ENCODE measurements at places on chromosomes 1 and 21.
A peak's percentile ranks its signal among the peaks of the same experiment; 100 is the strongest.

- no peak for DNase-seq
Measured at GRCh38 chr1:39407510-39407895, 83.9 kb upstream of the BMP8A start.

GRCh38 chr1:21872445-21873079 lies 60.5 kb downstream of the LDLRAD2 start:
- no peak for DNase-seq

- no peak for DNase-seq
Measured at GRCh38 chr1:111199881-111200801, at the start of gene DENND2D. Gene DENND2D (minus strand): TSS chr1:111200646. CDS start chr1:111200459, 187 bp downstream.

- DNase-seq: no peak
Measured at GRCh38 chr1:167630568-167631385, 745 bp downstream of the RCSD1 start.

DNA sequence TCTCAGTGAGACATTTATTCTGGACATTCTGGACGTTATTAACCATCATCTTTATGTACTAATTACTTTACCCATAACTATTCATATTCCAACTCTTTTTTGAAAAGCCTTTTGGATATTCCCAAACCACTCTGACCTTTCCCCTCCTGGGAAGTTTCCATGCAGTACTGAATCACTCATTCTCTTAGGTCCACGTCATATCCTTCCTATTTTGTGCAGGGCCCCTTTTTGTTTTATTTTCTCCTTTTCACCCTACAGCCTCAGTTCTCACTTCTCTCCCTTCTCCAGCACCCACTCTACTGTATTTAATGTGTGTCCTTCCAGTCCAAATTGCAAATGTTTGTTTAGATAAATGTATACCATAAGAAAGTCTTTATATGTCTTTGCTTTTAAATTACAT lies 16.4 kb upstream of the ATP1A1 start:
- no peak for DNase-seq

- no peak for DNase-seq
Measured at GRCh38 chr1:40350391-40350790, 23.1 kb upstream of the SMAP2 start.

- no peak for DNase-seq
Measured at GRCh38 chr1:33735624-33736023, 128.3 kb upstream of the HMGB4 start.

GRCh38 chr1:192535916-192536664 lies 39.5 kb upstream of the RGS1 start:
- DNase-seq: no peak

DNA sequence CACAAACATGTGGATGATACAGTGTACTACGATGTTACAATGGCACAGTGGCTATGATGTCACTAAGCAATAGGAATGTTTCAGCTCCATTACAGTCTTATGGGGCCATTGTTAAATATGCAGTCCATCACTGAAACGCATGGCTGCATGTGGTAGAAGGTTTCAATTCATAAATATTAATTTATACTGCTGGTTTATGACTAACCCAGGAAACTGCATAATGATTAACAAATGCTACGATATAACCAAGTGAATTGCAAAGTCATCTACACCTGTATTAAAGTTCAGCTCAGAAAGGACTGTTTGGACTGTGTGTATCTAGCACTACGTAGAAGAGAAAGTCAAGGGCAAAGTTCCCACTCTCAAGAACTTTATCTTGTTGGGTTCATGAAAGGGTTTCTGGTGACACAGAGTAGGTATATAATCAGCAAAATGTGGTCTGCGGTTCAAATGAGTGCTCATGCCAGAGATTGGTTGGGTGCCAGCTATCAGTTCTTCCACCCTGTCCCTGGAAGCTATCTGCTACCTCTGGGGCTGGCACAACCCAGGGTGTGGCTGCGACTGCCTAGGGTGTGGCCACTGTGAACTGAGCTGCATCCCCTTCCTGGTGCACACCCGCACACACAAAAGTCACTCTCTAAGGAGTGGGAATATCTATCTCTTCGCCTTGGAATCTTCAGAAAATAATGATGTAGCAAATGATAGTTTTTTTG lies 14.8 kb downstream of the MGST3 start:
- no peak for DNase-seq

DNA sequence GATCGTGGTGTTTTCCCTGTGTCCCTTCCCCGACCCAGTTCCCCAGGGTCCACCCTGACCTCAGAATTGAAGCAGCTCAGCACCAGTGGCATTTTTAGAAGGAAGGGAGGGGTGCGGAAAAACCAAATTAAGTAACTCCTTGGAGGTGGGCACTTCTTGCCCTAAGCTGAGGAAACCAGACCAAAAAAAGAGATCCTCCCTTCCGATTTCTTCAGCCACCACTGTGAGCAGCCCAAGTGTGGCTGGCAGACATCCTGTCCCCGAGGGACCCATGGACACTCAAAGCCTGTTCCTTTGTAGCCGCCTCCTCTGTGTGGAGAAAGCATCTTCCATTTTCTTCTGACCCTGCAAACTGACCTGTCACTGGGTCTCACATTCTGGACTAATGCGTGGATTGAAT lies 31.3 kb downstream of the KIRREL1 start:
- no peak for DNase-seq

DNA sequence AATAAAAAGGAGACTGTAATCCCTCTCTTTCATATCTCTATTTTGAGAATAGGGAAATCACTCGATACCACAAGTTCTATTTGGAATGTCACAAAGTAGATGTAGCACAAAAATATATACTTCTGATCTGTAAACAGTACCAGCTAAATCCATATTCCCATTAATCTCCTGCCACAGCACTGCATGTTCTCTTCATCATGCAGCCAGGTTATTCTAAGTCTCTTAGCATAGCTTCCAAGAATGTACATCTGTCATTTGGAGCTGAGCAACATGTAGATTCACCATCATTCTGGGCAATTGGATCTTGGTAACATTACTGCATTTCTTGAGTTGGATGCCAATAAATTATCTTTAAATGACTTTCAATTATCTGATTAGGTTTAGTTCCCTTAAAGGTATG lies 1874.5 kb downstream of the MRPL39 start:
- DNase-seq: no peak

DNA sequence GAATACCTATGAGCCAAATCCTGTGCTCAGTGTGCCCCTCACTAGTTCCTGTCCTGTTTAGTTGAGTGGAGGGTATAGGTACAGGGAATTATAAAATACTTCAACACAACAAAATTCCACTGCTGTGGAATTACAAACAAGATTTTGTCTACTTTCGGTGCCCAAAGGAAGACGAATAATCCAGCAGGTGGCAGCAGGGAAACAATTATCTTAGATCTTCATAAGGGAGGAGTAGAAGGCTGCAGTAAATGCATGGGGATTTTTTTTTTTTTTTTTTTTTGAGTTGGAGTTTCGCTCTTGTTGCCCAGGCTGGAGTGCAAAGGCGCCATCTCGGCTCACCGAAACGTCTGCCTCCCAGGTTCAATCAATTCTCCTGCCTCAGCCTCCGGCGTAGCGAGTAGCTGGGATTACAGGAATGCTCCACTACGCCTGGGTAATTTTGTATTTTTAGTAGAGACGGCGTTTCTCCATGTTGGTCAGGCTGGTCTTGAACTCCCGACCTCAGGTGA lies 2.0 kb upstream of the PIP5K1A start:
- peak; percentile 27 for DNase-seq

- no peak for DNase-seq
Measured at GRCh38 chr1:9195651-9196050, 38.9 kb upstream of the H6PD start.
